MM.1S (cell line): ENCODE measurements at places on chromosomes 6 and 20.

GRCh38 chr6:169787797-169788196 lies 36.4 kb downstream of the ERMARD start:
- DNase-seq = no peak

- DNase-seq = peak; percentile 72
Measured at GRCh38 chr20:49267327-49267726, 10.5 kb downstream of the ZNFX1 start.

- DNase-seq = no peak
Measured at GRCh38 chr6:100456908-100457235, 7.8 kb downstream of the SIM1 start.

DNA sequence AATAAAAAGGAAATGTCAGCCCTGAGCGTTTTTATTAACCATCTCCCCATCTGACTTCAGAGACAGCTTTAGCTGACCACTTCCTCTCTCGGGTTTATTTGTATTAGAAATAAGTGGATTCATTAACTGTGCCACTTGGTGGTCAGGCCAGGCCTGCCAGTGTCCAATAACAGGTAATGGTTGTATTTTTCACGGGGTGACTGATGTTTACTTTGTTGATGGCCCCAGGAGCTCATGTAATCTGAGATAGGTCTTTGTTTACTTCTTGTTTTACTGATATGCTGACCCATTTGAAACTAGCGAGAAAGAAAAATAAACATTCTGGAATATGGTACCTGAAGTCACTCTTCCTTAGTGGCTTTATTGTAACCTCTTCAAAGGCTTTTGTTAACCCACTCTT lies 504.3 kb upstream of the SLC35B3 start:
- DNase-seq = peak; percentile 25

DNA sequence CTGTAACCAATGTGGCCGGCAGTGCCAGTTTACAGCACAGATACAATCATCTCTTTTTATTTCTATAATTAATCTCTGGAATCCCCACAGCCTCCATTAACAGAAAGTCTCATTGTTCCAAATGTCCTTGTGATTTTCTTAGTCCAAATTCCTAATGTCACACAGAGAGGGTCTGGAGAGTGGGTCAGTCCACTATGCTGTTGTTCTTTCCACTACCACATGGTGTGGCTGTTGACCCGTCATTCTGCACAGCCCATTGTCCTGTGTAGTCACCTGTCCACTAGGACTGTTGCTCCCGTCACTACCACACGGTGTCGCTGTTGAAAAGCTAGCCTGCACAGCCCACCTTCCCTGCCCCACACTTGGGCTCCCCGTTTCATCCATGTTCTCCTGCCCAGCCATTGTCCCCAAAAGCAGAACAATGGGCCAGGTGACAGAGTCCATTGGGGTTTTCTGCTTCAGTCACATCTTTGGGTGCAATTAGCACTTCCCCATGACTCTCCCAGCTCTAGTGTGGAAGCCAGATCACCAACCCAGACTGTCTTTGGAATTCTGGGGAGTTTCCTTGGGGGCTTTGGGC lies 8.6 kb upstream of the LBP start:
- no peak for DNase-seq
